Activated T-cell treated with anti-CD3 and anti-CD28 coated beads, Interleukin-2, amount 50 U/mL, for 72 hours (primary cell): ENCODE measurements at places on chromosomes 3 and 15.
A peak's percentile ranks its signal among the peaks of the same experiment; 100 is the strongest.

DNA sequence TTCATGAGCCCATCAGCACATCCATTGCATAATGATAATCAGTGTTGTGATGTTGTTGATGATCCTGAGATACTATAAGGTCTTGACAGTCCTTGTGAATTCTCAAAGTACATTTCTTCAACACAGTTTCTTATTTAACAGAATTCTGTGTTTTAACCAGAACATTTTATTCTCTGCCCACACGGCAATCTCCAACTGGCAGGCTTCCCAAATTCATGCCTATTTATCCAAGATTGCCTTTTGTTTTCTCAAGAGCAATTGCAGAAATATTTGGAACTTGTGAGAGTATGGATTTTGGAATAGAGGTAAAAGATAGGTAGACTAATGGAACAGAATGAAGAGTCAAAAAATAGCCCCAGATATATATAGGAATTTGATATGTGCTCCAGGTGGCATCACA lies 116.0 kb downstream of the UACA start:
- H3K4me1 ChIP-seq, result no peaks in the 10 kb centered on the region
- no peak for DNase-seq
- H3K27ac ChIP-seq, result no peak overlapping the region
- H3K27me3 ChIP-seq, result peaks cover 34% of the 10 kb centered on the region

DNA sequence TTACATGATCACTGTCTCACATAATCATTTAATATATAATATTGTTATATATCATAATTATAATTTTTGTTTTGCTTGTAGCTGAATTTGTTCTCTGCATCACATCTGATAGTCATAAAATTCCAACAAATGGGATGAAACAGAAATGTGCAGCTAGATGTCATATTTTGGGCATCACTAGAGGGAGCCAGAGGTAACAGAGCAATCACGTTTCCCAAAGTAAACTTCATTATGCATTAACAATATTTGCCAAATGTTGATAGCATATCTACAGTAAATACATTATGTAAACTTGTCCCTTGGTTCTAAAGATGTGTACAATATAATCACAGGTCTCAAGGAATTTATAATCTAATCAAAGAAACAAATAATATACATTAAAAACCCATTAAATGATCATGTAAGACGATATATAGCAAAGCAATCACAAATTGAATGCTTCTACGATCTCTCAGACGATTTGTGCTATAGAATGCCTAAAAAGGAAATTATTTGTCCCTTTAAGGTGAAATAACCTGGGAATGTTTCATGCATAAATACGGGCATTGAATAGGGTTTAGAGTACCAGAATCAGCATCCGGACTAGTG lies 234.2 kb upstream of the MCTP2 start:
- no peaks in the 10 kb centered on the region for H3K36me3 ChIP-seq
- no peak for DNase-seq
- no peaks in the 10 kb centered on the region for H3K4me1 ChIP-seq
- no peak overlapping the region for H3K27ac ChIP-seq
- no peak overlapping the region for H3K4me3 ChIP-seq

- H3K27me3 ChIP-seq, result no peaks in the 10 kb centered on the region
- H3K36me3 ChIP-seq, result peaks cover 1% of the 10 kb centered on the region
- no peak overlapping the region for H3K27ac ChIP-seq
- peaks cover 6% of the 10 kb centered on the region for H3K4me1 ChIP-seq
Measured at GRCh38 chr3:38536671-38537070, 40.5 kb downstream of the EXOG start.

DNA sequence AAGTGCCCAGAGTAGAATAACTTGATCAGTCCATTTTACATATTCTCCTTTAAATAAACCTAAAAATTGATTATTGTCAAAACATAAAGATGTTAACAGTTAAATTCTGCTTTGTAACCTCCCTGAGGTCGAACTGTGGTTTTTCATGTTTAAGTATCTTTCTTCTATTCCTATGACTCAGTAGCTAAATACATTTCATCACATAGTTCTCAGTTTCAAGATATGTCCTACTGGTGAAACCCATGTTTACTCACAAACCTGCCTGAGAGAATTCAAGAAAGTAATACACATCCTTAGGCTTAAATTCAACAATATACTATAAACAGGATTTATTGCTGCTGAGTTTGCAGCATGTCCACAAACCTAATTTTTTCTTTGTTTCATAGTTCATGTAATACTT lies 692.9 kb downstream of the ZPLD1 start:
- H3K4me1 ChIP-seq, result no peaks in the 10 kb centered on the region
- H3K27me3 ChIP-seq, result no peaks in the 10 kb centered on the region
- no peak overlapping the region for H3K27ac ChIP-seq
- H3K36me3 ChIP-seq, result peaks cover 2% of the 10 kb centered on the region

- no peak overlapping the region for H3K27ac ChIP-seq
- H3K36me3 ChIP-seq, result no peaks in the 10 kb centered on the region
- peaks cover 8% of the 10 kb centered on the region for H3K27me3 ChIP-seq
- DNase-seq, result no peak
Measured at GRCh38 chr3:127106456-127106855, 86.5 kb upstream of the PRR23E start.

DNA sequence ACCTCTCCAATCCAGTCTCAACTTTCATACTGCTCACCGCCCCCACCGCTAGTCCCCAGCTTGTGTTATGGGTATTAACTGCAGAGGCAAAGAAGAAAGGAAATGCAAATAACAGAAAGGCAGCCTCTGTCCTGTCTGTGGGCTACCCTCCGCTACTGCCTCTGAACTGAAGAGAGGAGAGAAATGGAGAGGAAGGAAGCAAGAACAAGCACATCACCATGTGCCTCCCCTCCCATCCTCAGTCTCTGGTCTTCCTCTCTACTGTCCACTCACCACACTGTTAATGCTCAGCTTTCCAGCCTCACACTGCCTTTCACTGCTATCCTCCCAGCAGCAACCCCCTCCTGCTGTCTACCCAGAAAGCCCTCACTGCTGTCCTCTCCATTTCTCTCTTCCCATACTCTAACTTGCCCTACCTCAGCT lies 139.0 kb upstream of the SLC2A2 start:
- no peak for DNase-seq
- peaks cover 34% of the 10 kb centered on the region for H3K4me1 ChIP-seq
- peaks cover 24% of the 10 kb centered on the region for H3K36me3 ChIP-seq

- H3K36me3 ChIP-seq, result no peaks in the 10 kb centered on the region
- H3K27ac ChIP-seq, result no peak overlapping the region
- peaks cover 1% of the 10 kb centered on the region for H3K27me3 ChIP-seq
Measured at GRCh38 chr15:97745481-97746071, 214.9 kb upstream of the ARRDC4 start.

GRCh38 chr3:159813822-159814531 lies 174.7 kb upstream of the IL12A start:
- no peaks in the 10 kb centered on the region for H3K4me1 ChIP-seq
- no peaks in the 10 kb centered on the region for H3K27me3 ChIP-seq
- H3K4me3 ChIP-seq, result no peak overlapping the region
- H3K36me3 ChIP-seq, result no peaks in the 10 kb centered on the region

GRCh38 chr3:77222701-77223100 lies 182.8 kb downstream of the ROBO2 start:
- H3K36me3 ChIP-seq, result no peaks in the 10 kb centered on the region
- H3K27me3 ChIP-seq, result no peaks in the 10 kb centered on the region
- H3K4me3 ChIP-seq, result no peak overlapping the region

- no peak for DNase-seq
- no peaks in the 10 kb centered on the region for H3K27me3 ChIP-seq
- H3K27ac ChIP-seq, result no peak overlapping the region
- H3K4me3 ChIP-seq, result no peak overlapping the region
Measured at GRCh38 chr3:174191380-174191779, 667.8 kb upstream of the NAALADL2 start.

DNA sequence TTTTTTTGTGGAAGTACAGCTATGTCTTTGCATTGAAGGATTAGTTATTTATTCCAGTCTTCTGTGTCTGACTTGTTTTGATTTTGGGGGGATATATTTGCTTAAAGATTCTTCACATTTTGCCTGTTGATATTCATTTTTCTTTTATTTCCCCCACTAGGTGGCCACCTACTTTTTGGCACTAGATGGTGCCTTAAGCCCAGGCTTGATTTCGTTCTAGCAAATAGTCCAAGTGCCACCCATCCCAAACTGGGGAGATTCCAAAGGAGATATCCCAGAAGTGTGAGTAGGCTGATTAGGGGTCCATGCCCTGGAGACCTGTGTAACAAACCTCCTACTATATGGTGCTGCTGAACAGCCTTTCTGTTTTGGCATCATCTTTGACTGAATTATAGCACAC lies 80.0 kb upstream of the SPATA16 start:
- no peak overlapping the region for H3K27ac ChIP-seq
- H3K4me3 ChIP-seq, result no peak overlapping the region
- H3K27me3 ChIP-seq, result no peaks in the 10 kb centered on the region
- no peak for DNase-seq
- no peaks in the 10 kb centered on the region for H3K4me1 ChIP-seq
- H3K36me3 ChIP-seq, result no peaks in the 10 kb centered on the region

DNA sequence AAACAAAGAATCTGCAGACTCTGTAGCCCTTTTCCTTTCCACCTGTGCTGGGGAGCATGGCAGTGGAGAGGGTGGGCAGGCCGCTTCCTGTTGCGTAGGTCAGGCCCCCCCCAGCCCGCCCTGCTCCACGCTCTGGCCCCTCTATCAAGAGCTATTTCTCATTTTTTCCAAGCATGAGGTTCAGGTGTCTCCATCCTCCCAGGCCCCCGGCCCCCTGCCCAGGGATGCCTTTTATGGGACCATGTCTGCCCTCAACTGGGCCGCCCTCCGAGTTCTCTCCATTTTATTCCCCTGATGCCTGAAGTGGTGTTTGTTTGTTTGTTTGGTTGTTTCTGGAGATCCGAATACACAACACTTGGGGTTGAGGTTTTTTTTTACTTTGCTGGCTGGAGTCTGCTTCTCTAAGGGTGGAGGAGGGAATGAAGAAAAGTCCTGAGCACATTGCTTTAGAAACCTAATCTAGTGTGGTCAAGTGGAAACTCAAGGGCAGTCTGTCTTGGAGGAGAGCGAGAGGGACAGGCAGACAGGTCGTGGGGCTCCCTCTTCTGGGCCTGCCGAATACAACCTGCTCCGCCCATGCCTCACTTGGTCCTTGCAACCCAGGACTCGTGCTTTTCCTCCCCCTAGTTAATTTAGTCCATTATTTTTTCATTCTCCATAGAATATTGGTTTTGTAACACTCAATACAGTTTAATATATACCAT lies 176.5 kb upstream of the LYSMD4 start:
- H3K36me3 ChIP-seq, result no peaks in the 10 kb centered on the region
- DNase-seq, result no peak
- H3K4me3 ChIP-seq, result no peak overlapping the region

DNA sequence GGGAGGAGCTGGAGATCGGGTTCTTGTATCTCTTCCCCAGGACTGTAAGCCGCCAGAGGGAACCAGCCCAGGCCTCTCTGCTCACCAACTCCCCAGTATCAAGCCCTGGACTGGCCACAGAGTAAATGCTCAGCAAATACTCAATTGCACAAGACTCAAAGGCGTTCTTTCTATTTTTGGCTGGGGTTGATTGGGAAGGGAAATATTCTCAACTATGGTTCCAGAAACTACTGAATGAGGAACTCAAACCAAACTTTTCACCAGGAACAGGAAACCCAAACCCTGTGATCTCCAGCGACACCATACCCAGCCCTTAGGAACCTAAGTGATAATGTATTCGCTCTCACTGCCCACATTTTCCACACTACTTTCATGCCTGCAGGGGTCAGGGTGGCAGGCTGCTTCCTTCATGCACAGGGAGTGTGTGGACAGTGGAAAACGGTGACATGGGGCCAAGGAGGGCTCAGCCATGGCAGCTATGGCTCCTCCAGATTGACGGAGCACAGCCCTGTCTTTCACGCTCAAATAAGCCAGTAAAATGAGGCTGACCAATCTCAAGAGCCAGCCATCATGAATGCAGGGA lies 124.7 kb upstream of the RAD18 start:
- H3K36me3 ChIP-seq, result no peaks in the 10 kb centered on the region
- no peaks in the 10 kb centered on the region for H3K27me3 ChIP-seq
- no peak for DNase-seq
- H3K27ac ChIP-seq, result no peak overlapping the region
- no peak overlapping the region for H3K4me3 ChIP-seq

- H3K27me3 ChIP-seq, result peaks cover 12% of the 10 kb centered on the region
- DNase-seq, result no peak
- H3K4me1 ChIP-seq, result peaks cover 5% of the 10 kb centered on the region
- no peaks in the 10 kb centered on the region for H3K36me3 ChIP-seq
Measured at GRCh38 chr3:107826727-107827126, 264.1 kb downstream of the CD47 start.

- H3K27me3 ChIP-seq, result no peaks in the 10 kb centered on the region
- no peaks in the 10 kb centered on the region for H3K36me3 ChIP-seq
- peaks cover 4% of the 10 kb centered on the region for H3K4me1 ChIP-seq
Measured at GRCh38 chr3:115418583-115418982, 204.7 kb upstream of the GAP43 start.

- peak overlapping the region; percentile 13 for H3K27ac ChIP-seq
- DNase-seq, result no peak
- H3K4me1 ChIP-seq, result peaks cover 25% of the 10 kb centered on the region
- peak overlapping the region; percentile 1 for H3K4me3 ChIP-seq
- H3K27me3 ChIP-seq, result no peaks in the 10 kb centered on the region
Measured at GRCh38 chr3:14458434-14459275, 56.2 kb downstream of the SLC6A6 start.

DNA sequence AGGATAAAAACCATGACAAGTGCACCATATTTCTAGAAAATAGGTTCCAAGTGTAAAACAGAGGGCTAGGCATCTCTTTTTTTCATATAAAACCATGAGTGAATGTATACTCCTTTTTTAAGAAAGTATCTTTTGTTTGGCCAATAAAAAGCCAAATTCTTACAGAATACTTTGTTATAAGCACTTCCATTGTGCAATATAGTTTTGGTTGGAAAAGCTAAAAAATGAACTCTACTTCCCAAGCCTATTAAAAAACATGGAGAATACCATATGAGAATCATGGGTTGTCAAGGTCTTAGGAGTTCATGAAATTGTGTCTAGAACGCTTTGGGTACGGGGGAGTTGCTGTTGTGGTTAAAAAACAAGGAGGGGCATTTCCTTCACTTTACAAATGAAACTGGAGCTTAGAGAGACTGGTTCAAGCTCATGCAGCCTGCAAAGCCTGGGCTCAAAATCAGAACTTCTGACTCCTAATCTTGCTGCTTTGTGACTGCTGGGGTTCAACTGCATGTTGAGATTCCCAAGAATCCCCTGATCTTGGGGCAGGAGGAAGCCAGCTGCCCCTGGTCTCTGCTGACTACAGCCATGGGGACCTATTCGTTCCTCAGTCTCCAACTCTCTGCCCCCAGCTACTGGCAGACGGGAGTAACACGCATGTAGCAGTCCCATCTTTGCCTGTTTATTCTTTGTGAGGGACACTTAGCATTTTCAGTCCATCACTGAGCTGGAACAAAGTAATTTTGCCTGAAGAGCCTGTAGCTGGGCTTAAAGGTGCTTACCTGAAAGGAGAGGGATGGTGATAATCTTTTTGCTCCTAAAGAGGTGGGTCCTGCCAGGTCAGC lies 229.1 kb downstream of the CHST2 start:
- DNase-seq, result no peak
- no peak overlapping the region for H3K4me3 ChIP-seq
- no peaks in the 10 kb centered on the region for H3K27me3 ChIP-seq
- H3K36me3 ChIP-seq, result no peaks in the 10 kb centered on the region
- H3K4me1 ChIP-seq, result peaks cover 24% of the 10 kb centered on the region
- H3K27ac ChIP-seq, result no peak overlapping the region
